ENCODE measurements at places on chromosomes 4 and X.

GRCh38 chr4:107046261-107046660 lies 10.1 kb upstream of the DKK2 start:
- no peak for DNase-seq

GRCh38 chr4:56743550-56743949 lies 62.5 kb upstream of the HOPX start:
- DNase-seq, result no peak

GRCh38 chr4:89753601-89754066 lies 83.3 kb downstream of the SNCA start:
- no peak for DNase-seq

GRCh38 chrX:132751063-132751690 lies 207.3 kb downstream of the HS6ST2 start:
- DNase-seq, result no peak

- DNase-seq, result no peak
Observed at GRCh38 chr4:156620786-156621185, 350.8 kb downstream of the PDGFC start.

DNA sequence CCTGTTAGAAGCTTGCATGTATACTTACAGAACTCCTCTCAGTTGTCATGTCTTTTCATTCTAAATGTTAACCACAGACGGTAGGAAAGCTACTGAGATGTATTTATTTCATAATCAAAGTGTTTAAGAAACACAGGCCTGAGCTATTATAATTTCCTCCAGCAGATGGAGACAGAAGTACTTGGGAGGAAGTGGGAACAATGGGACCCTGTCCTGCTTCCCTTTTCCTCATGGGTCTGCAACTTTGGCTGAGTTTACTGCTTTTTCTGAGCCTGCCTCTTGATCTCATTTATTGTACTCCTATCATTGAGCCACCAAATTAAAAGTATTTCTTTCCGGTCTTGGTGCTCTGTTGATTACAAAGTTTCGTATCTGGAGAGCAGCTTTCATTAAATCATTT lies 67.7 kb upstream of the SPANXN2 start:
- DNase-seq, result no peak

Data from T-helper 17 cell (primary cell).